CD4-positive, alpha-beta T cell (primary cell): ENCODE measurements at places on chromosomes 7 and 10. TPM values are rescaled to one million over a fixed set of nuclear protein-coding genes. Genes with fewer than 3 reads are reported as not detected.

DNA sequence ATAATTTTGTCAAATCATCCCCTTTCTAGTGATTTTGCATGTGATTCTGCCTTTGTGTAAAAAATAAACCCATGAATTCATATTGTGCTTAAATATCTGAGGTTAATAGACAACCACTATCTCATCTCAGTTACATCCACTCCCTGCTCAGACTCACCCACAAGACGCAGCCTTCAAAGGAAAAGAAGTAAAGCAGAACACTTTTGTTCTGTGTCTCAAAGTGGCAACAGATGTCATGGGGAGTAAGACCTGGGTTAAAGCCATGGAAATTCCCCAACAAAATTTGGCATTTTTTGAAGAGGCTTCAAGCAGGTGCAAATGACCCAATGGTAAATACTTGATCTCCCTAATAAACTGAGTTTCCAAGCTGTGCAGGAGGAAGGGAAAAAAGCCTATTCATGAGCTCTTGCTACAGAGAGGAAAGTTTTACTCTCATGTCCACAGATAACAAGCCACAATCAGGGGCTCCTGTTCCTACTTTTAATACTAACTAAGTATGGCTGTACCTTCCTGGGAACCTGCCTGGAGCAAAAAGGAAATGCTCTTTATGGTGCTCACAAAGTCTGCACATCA is 4.7 kb downstream of the CYP3A7 start:
- no peaks in the 10 kb centered on the region for H3K4me1 ChIP-seq
- no peak overlapping the region for H3K27ac ChIP-seq
- H3K27me3 ChIP-seq = no peaks in the 10 kb centered on the region
- H3K36me3 ChIP-seq = no peaks in the 10 kb centered on the region

DNA sequence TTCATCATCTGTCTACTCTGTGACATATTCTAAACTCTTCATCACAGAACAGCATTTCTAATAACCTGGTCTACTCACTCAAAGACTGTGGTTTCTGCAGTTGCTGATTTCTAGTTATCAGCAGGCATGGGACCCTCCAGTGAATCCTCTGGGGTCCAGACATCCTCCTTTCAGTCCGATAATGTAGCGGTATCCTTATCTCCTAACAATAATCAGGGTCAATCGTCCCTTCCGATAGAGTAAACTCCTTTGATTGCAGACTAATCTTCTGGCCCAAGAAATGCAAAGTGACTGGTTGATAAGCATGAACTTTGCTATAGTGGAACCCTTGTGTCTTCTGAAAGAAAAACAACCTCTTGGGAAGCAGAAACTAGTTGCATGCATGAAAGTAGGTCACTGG is 1209.8 kb upstream of the CELF2 start:
- DNase-seq = no peak
- H3K27ac ChIP-seq = no peak overlapping the region
- H3K4me3 ChIP-seq = no peak overlapping the region

GRCh38 chr10:62610649-62611229 is 193.8 kb upstream of the ADO start:
- no peak overlapping the region for H3K4me3 ChIP-seq
- H3K36me3 ChIP-seq = no peaks in the 10 kb centered on the region
- H3K27ac ChIP-seq = no peak overlapping the region
- no peaks in the 10 kb centered on the region for H3K27me3 ChIP-seq
- DNase-seq = peak; percentile 63

DNA sequence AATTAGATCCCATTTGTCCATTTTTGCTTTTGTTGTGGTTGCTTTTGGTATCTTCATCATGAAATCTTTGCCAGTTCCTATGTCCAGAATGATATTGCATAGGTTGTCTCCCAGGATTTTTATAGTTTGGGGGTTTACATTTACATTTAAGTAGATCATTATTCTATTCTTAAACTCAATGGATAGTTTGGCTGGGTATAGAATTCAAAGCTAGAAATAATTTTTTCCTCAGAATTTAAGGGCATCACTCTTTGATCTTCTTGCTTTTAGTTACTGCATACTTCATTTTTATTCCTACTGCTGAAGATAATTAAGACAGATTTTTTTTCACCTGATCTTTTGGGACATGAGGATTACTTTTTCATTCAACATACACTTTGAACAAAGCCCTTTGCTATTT is 29.8 kb downstream of the SFR1 start:
- H3K4me1 ChIP-seq = no peaks in the 10 kb centered on the region
- H3K27me3 ChIP-seq = peaks cover 8% of the 10 kb centered on the region
- DNase-seq = no peak
- no peak overlapping the region for H3K4me3 ChIP-seq

- H3K4me1 ChIP-seq = peaks cover 11% of the 10 kb centered on the region
- no peak overlapping the region for H3K27ac ChIP-seq
- peaks cover 46% of the 10 kb centered on the region for H3K27me3 ChIP-seq
- no peaks in the 10 kb centered on the region for H3K36me3 ChIP-seq
- no peak overlapping the region for H3K4me3 ChIP-seq
Observed at GRCh38 chr7:33900501-33900900, 4.8 kb upstream of the BMPER start.

Gene TMEM178B
- total RNA-seq = not detected

GRCh38 chr10:93386631-93387369 is 95.3 kb downstream of the MYOF start:
- DNase-seq = no peak
- H3K27me3 ChIP-seq = no peaks in the 10 kb centered on the region
- peaks cover 16% of the 10 kb centered on the region for H3K4me1 ChIP-seq
- H3K36me3 ChIP-seq = no peaks in the 10 kb centered on the region
- H3K4me3 ChIP-seq = no peak overlapping the region
- H3K27ac ChIP-seq = no peak overlapping the region

Gene CYP2E1
- 1.6 TPM for total RNA-seq

- no peak overlapping the region for H3K27ac ChIP-seq
- H3K27me3 ChIP-seq = peaks cover 27% of the 10 kb centered on the region
- no peak for DNase-seq
- H3K36me3 ChIP-seq = no peaks in the 10 kb centered on the region
- H3K4me3 ChIP-seq = no peak overlapping the region
- peaks cover 3% of the 10 kb centered on the region for H3K4me1 ChIP-seq
Observed at GRCh38 chr10:104642658-104643302, 1.7 kb downstream of the SORCS3 start.

DNA sequence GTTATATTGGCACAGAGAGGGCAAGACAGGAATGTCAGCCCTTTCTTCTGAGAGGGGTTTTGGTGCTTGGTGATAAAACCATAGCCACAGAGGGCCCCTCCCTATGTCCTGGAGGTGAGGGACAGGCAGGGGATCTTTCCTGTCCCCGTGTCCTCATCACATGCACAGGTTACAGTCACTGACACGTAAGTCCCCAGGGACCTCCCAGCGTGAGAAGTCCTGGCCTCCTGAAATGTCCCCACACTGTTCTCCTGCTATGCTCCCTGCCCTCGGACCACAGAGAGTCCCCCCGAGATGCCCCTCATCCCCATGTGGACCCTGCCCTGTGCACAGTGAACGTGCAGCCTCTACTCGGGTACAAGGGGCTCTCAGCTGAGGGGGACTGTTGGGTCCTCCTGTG is 260.4 kb downstream of the ZMYND11 start:
- DNase-seq = no peak
- H3K4me3 ChIP-seq = no peak overlapping the region
- no peaks in the 10 kb centered on the region for H3K36me3 ChIP-seq
- H3K4me1 ChIP-seq = peaks cover 4% of the 10 kb centered on the region
- H3K27me3 ChIP-seq = no peaks in the 10 kb centered on the region
